LHCN-M2 (cell line): ENCODE measurements at places on chromosomes 3 and 15.

- DNase-seq: no peak
Measured at GRCh38 chr3:51710631-51711351, 3.9 kb downstream of the GRM2 start.

- no peak for DNase-seq
Measured at GRCh38 chr3:177778633-177779032, 581.4 kb upstream of the TBL1XR1 start.

DNA sequence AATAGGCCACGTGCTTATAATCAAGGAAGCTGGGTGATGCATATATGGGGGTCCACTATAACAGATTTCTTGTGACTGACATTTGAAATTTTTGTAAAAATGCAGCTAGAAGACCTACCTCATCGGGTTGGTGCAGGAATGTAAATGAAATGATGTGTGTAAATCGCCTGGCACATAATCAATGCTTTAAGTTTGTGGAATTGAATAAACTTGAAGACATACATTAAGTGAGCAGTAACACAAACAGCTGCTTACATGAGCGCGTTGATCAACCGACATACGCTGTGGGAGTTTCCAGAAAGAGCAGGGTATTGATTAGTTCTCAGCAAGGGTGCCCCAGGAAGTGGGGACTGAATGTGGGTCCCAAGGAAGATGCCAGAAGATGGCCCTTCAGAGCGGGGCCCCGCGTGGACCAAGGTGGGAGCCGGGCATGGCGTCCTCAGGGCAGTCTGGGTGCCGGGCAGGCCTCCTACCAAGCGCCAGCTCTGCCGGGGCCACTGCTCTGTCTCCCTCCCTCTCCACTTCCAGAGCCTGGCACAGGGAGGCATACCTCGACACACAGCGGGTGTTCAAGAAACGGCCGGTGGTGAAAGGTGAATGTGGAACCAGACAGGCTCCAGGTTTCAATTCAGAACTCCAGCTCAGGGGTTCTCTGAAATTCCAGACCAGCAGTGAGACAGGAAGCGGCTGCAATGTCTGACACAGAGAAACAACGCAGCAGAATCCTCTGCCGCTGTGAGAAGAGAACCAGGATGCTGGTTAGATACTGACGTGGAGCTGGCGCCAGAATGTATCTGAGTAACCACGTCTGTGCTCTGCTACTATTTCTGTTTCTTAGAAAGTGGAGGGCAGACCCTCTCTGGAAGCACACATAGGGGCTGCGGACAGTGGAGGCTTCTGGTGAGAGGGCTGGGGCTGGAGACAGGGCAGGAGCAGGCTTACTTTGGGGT, 12.6 kb downstream of the BFSP2 start:
- DNase-seq: no peak

- DNase-seq: no peak
Measured at GRCh38 chr3:46835054-46835453, 28.2 kb downstream of the MYL3 start.

GRCh38 chr3:50089609-50089945, 858 bp downstream of the RBM5 start:
- no peak for DNase-seq

DNA sequence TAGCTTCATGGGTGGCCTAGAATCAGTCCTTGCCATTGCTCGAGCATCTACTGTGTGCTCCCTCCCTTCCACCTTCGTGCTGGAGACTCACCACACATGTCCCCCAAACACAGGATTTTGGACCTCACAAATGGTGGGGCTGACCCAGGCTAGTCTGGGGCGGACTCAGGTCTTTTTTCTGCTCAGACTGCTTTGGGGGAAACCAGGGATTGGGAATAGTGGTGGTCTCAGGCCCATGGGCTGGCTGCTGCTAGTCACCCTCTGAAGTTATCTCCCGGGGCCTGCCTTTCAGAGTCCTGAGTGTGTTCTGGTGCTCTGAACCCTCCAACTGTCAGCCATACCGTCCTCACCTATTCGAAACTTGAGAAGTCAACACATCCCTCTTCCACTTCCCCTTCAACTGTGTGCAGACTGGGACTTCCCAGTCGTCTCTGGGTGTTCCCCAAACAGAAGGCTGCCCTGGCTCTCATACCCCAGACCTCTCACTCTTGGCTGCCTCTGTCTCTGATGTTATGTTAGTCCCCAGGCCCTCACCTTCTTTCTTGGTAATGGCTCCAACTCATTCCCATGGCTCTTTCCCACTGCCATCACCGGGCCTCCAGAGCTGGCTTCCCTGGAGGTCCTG, 46.0 kb downstream of the PPCDC start:
- no peak for DNase-seq

- no peak for DNase-seq
Measured at GRCh38 chr15:70584838-70585706, 178.3 kb downstream of the UACA start.

- DNase-seq: peak; percentile 20
Measured at GRCh38 chr3:197209366-197210260, 88.8 kb downstream of the DLG1 start.

- DNase-seq: no peak
Measured at GRCh38 chr15:67869701-67870100, 29.9 kb upstream of the RNU6-1 start.

DNA sequence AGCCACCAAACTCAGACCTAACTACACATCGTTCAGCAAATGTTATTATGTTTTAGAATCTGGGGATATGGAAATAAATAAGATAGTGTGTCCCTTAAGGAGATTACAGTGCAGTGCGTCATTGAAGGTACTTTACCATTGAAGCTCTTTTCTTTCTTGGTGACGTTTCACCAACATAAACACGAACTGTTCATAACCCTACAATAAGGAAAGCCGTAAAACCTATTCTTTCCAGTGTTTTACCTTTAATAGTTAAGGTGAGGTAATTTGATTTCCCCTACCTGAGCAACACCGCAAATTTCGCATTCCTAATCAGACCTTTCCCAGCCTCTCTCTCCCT, 826 bp downstream of the CCDC66 start:
- DNase-seq: no peak

- DNase-seq: no peak
Measured at GRCh38 chr15:71189718-71190117, 74.4 kb downstream of the THSD4 start.

GRCh38 chr3:136860541-136860940, 1.5 kb upstream of the NCK1 start:
- DNase-seq: peak; percentile 38

DNA sequence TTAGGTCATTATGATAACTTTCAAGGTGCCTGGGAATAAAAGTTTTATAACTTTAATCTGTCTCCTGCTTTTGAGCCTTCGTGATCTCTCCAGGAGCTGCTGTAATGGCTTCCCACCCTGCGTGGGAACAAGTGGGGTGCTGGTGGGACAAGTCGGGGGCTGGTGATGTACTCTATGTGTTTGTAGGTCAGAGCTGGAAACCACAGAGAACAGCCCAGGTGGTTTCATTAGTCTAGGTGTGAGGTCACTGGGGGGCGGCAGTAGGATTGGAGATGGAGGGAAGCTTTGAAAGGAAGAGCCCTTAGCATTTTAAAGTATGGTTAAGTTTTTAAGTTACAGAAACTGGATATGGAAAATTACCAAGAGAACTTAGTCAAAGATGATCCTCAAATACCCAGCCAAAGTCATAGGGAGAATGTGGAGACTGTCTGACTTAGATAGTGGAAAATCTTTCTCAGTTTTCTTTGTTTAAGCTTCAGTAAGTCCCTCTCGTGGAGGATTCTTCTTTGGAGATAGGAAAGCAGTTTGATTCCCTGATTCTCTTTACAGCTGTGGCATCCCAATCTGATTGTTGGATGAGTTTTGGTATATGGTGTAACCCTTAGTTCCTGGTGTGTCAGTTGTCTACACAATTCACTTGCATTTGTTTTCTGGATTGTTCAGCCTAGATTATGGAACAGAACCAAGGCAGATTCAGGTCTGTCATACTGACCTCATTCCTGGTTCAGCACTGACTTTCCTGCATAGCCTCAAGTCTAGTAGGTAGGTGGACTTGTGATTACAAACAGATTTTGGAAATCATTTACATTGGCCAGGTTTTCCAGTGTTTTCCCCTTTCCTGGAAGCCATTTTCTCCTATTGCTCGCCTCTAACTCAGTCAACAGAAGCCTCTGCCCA, 115.6 kb downstream of the FNDC3B start:
- DNase-seq: no peak

DNA sequence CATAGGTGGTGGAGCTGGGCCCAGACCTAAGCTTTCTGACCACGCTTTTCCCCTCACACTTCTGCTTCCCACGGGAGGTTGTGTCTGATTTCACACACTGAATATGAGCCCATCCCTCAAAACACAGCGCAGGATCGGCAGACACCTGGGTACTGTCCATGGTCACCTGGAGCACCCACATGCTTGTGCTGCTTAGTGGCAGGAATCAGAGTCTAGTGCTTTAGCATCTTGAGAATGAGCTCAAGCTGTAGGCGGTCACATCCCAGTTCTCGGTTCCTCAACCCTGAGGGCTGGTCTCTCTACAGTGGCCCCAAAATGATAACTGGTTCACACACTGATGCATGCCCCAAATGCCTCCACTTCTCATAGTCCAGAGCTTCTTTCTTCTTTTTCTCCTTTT, 111.0 kb downstream of the SEMA5B start:
- DNase-seq: no peak

DNA sequence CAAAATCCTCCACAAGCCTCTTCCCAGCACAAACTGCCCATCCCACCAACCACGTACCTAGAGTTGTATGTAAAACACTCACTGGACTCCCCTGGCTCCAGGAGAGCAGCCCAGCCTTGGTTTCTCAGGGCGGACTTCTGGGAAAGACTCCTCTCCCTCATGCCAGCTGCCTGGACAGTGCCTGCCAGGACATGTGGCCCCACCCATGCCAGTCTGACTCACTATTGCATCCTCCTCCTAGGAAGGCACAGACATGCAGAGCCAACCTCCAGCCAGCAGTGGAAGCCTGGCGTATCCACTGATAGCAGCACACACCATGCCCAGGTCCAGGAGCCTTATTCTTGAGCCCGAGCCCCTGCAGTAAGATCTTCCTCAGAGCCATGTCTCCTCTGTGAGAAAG, 8.6 kb downstream of the PKM start:
- peak; percentile 95 for DNase-seq

GRCh38 chr3:8938021-8938420, 25.3 kb downstream of the RAD18 start:
- peak; percentile 71 for DNase-seq

GRCh38 chr3:43348852-43349574, 62.7 kb downstream of the SNRK start:
- peak; percentile 36 for DNase-seq

GRCh38 chr3:86989006-86989405, 1.9 kb downstream of the VGLL3 start:
- DNase-seq: peak; percentile 27

- no peak for DNase-seq
Measured at GRCh38 chr15:68051109-68051508, 3.0 kb upstream of the PIAS1 start.

GRCh38 chr3:107284612-107285011, 92.6 kb upstream of the CCDC54 start:
- peak; percentile 55 for DNase-seq

DNA sequence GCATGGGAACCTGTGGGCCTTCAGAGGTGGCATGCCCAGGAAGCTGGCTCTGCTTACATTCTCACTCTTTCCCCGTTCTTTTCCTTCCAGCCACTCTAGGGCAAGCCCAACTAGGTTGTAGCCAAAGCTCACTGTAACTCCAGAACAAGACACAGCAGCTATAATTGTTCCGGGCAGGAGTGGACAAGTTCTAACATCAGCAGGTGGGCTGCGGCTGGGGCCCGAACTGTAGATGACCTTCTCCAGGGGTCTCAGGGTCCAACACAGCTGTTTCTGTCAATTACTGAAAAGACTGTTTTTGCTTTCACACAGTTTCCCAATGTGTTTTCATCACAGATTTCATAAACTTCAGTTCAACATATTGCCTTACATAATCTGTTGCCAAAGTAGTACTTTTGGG, 11.5 kb downstream of the RASGRP1 start:
- DNase-seq: no peak

- DNase-seq: no peak
Measured at GRCh38 chr3:31321620-31322019, 211.1 kb upstream of the STT3B start.

DNA sequence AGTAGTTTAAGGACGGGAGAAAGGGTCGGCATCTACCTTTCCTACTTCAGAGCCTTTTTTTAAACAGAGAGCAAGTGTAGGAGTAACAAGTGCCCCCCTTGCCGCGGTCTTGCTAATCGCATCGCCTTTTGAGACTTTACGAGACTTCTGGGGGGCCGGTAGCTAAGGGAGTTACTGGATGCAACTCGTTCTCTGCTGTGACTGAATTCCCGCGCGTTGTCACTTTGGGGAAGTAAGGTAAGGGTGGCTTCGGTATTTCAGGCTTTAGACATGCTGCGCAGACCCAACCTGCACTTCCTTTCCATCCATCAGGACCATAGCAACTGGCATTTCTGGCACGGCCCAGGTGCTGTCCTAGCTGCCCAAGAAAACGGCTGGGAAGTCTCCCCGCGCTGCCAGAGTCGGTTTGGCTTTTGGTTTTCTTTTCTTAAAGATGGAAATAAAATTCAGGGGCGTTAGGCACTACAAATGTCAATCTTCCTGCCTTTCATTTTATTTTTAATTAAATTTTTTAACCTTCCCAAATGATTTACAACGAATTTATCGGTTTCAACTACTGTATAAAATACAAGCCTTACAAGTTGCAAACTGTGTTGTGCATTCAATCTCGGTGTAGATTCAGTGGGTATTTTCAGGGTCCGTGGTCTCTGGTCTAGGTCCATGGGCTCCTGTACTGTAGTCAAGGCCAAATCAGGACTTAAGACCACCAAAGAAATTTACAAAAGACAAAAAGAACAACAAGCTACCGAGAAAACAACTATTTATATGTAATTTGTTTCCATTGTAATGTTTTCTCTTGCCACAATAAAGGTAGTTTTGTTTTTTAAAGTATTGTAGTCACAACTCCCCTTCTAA, 3.5 kb downstream of the MECOM start:
- DNase-seq: no peak

DNA sequence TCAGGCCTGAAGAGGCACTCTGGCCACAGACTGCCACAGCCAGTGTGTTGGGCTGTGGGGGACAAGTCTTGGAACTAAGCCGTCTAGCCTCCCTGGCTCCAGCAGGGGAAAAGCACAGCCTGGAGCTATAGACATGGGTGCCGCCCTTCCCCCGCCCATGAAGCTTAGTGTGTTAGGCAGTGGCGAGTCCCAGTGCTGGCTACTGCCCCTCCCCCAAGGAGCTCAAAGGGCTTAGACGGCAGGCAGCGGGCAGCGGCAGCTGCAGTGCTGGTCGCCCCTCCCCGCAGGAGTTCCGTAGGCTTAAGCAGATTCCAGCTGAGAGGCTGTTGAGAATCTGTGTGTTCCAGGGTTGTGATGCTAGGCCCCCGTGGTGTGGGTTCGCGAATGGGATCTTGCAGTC, 135.8 kb upstream of the RORA start:
- DNase-seq: no peak

- no peak for DNase-seq
Measured at GRCh38 chr3:172705170-172705569, 5.7 kb downstream of the NCEH1 start.

- no peak for DNase-seq
Measured at GRCh38 chr3:37810848-37811247, 50.8 kb upstream of the CTDSPL start.

GRCh38 chr3:116824208-116824607, 114.6 kb downstream of the TUSC7 start:
- DNase-seq: no peak

- no peak for DNase-seq
Measured at GRCh38 chr3:7400360-7400759, 539.4 kb downstream of the GRM7 start.

GRCh38 chr15:67091071-67091979, 25.9 kb downstream of the SMAD3 start:
- DNase-seq: peak; percentile 98

GRCh38 chr15:58285921-58286278, 145.9 kb upstream of the LIPC start:
- peak; percentile 45 for DNase-seq
